SHP77 (cell line): ENCODE measurements at places on chromosomes 11 and 22.

DNA sequence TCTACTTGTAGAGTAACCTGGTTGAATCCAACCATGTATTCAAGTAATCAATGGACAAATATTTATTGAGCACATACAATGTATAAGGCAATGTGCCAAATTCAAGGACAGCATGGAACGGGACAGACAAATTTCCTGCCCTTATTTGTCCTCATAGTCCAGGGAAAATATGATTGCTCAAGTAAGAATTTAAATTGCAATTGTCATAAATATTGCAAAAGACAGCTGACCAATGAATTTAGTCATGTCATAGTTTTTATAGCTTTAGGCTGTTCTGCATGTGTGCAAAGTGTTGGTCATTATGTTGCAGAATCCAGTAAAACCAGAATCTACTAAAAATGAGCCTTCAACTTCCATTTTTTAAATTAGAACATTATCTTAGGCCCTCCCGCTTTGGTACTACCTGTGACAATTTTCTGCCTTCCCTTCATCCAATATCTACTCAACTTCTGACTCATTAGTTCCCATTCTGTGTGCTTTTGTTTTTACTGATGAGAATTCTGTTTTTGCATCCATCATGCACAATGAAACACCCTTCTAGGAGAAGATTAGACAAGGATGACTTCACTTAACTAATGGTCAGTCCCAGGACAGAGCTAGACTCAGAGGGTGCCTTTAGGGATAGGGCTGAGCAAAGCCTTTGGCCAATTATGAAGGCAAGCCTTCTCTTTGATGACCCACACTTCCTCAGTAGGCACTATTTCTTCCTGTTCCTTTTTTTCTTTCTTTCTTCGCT, 45.8 kb upstream of the FIBIN start:
- no peak for DNase-seq

DNA sequence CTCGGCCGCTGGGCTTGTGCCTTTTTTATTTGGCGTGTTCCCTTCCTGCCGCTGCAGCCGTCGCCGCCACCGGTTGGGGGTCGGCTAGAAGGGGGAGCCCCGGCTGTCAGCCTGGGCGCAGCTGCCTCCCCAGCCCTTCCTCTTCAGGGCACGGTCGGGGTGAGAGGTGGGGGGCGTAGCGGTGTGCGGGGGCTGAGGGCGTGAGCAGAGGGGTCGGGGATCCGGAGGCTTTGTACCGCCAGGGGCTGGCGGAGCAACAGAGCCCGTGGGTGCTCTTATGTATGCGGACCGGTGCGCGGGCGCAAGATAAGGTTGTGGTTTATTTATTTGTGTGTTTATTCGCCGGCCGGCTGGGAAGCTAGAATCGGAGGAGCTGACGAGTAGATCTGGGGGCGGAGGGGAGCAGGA, 477 bp downstream of the ZBTB16 start:
- no peak for DNase-seq

DNA sequence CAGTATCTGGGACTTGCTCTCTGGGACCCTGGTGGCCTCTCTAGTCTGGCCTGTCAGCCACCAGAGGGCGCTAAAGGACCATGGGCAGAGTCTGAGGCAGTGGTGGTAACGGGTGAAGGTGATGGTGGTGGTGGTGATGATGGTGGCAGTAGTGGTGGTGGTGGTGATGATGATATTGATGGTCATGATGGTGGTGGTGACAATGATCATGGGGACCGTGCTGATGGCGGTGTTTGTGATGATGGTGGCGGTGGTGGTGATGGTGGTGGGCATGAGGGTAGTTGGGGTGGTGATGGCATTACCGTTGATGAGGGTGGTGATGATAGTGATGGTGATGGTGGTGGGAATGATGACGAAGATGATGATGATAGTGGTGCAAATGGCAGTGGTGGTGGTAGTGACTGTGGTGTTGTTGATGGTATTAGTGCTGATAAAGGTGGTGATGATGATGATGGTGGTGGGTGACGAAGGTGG, 16.0 kb downstream of the TRPM5 start:
- DNase-seq: no peak

DNA sequence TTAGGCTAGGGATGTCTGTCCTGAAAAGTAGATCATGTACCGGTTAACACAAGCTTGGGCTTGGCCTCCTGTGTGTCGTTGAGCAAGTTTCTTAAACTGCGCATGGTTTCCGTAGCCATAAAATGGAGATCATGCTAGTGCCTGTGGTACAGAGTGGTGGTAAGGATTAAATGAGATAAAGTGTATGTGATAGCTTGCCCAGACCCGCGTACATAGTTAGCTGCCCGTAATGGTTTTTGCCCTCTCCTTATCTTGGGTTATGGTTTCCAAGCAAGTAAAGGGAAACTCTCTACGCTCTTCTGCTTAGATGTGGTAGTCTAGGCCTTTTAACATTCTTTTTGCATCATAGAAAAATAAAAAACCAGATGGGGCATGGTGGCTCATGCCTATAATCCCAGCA, 11.0 kb upstream of the PTPRJ start:
- DNase-seq: no peak

DNA sequence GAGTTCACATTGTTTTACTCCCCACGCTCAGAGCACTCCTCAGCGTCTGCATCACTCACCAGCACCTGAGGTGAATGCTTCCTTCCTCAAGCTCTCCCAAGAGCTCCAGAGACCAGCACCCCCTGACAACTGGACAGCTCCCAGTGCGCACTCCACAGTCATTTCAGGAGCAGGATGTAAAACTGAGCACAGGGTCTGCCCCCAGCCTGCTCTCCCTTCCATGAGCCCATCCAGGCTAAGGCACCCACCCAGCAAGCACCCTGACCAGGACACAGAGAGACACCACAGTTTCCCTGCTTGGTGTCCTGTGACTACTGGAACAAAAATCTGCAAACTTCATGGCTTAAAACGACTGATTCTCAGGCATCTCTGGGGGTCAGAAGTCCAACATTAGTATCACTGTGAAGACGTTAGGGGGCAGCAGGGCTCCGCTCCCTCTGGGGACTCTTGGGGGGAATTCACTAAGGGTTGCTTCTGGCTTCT, 3.3 kb downstream of the SCGB1D2 start:
- no peak for DNase-seq

DNA sequence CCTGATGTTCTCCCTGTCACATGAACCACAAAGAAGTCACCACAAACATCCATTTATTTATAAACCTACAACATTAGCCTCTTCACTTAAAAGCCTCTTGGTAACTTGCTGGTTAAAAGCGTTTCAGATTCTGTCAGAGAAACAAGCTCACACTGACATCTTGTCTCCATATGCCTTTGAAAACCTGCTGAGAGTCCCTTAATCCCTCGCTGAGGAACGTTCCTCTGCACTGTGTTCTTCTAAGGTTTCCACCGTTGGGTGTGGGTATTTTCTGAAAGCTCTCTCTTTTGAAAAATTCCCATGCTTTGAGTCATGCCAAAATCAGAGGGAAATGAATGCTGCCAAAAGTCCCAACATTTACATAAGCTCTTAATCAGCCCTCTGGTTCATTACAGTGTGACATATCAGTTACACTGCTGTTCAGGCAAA, 149.8 kb downstream of the CCDC34 start:
- DNase-seq: no peak

- DNase-seq: no peak
These were observed 129.9 kb downstream of the MPPED1 start for GRCh38 chr22:43541462-43542407.

GRCh38 chr22:30159561-30160353, 79.5 kb downstream of the HORMAD2 start:
- DNase-seq: no peak

DNA sequence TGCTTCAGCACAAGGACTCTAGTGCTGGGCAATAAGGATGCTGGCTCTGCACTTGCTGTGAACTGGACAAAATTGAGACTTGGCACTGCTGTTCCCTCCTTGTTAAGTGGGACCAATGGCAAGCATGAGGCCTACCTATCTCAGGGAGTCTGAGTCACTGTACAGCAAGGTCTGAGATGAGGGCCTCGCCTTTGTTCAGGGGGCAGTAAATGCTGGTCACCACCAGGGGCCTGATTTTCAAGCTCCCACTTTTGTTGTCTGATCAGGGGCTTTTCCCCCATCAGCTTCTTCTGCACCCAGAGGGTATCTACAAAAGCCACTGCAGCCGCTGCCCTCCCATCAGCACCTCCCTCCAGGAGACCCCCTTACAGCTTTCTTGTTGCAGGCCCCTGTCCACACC, 22.8 kb downstream of the DHCR7 start:
- no peak for DNase-seq

GRCh38 chr22:37862570-37863325, 13.5 kb downstream of the EIF3L start:
- no peak for DNase-seq

DNA sequence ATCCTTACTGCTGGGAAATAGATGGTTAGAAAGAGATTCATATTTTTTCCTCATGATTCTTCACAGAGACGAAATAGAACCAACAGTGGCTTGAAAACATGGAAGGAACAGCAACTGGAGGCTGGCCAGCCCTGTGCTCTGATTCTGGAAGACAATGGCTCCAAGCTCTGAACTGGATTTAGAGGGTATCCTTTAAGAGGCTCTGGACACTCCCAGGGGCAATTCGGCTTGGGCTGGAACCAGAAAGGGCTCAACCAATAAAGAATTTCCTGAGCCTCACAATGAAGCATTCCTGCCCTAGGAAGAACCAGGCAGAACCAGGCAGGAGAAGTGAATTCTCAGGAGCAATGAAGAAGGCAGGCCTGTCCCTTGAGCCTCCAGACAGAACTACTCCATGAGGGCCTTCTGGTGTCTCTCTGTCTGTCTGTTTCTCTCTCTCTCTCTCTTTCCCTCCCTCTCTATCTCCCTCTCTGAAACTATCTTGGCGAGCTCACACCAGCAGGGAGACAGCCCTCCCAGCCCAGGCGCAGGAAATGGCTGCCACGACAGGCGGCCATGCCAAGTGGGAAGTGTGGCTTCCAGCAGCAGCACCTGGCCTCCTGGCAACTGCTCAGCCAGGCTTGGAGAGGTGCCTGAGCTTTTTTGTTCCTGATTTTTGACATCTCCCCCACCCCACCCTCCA, 93.3 kb downstream of the RCN1 start:
- no peak for DNase-seq

DNA sequence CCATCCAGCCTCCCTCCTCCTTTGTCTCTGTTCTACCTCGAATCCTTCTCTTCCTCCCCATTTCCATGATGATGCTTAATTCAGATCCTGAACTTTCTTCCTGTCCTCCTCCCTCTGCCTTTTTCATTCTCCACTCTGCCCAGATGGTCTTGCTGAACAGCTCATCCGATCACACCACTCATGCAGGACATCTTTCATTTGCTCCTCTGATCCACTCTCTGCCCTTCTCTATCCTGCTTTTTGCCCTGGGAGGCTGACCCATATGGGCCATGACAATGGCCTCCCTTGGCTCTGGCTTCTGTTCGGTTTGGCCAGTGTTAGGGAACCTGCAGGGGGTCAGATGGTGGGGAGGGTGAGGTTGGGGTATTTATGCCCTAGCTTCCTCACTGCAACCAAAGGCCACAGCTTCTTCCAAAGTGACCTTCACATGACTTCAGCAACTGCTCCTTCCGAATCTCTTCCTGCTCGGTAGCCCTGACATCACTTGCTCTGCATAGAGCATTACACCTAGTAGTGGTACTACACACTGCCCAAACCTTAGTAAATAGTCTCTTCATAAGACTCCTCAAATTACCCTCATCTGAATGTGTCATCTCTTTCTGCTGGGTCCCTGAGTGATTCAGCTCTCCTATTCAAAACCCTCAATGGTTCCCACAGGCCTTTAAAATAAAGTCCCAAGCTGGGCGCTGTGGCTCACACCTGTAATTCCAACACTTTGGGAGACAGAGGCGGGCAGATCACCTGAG, 32.7 kb upstream of the MICAL2 start:
- DNase-seq: no peak

GRCh38 chr22:19405652-19406051, 25.9 kb downstream of the HIRA start:
- DNase-seq: no peak

DNA sequence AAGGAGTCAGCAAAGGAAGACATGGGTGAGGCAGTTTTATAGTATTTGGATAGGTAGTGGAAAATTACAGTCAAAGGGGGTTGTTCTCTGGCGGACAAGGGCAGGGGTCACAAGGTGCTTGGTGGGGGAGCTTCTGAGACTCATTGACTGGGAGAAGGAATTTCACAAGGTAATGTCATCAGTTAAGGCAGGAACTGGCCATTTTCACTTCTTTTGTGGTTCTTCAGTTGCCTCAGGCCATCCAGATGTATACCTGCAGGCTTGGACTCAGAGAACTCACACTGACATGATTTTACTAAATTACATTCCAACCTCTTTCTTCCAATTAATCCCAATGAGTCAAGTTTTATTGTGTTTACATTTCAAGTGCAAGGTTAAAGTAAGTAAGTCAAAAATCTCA, 240.5 kb upstream of the API5 start:
- no peak for DNase-seq

DNA sequence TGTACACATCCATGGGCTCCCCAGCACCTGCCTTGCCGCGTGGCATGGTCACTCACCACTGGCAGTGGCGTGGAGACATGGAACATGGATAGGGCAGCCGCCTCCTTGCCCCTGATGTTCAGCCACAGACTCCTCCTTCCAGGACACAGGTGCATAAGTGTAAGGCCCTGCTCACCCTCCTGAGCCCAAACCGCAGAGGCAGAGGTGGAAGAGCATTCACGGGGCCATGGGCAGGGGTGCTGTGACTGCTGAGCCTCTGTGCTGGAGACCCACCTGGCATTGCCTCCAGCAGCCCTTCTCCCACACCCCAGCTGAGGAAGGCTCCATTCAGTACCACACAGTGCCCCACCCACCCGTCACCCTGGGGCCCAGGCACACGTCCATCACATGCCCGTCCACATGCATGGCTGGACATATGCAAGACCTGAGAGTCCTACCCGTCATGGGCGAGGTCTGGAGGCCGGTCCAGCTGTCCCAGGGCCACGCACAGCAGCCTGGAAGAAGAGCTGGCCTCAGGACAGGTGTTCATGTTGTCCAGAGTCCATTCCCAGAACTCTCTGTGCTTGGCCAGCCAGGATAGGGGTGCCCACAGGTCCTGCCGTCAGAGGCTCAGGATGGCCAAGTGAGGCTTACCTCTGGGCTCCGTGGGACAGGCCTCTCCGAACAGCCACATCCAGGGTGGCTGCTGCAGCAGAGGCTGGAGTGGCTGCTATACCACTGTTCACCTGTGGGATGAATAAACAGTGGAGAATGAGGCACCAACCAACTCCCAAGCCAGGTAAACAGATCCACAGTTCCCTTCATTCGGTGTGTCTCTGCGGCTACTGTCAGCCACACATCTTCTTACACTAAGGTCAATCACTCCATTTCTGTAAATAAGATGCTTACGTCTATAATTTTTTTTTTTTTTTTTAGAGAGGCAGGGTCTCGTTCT, 1.7 kb upstream of the TUBGCP6 start:
- DNase-seq: no peak

GRCh38 chr11:64546176-64546575, 44.8 kb upstream of the SLC22A12 start:
- DNase-seq: no peak
